Right atrium auricular region (tissue), 2 donors: ENCODE measurements at places on chromosomes 12 and 14.

- DNase-seq: no peak
Observed at GRCh38 chr14:100882026-100882967, 21.2 kb downstream of the RTL1 start.

DNA sequence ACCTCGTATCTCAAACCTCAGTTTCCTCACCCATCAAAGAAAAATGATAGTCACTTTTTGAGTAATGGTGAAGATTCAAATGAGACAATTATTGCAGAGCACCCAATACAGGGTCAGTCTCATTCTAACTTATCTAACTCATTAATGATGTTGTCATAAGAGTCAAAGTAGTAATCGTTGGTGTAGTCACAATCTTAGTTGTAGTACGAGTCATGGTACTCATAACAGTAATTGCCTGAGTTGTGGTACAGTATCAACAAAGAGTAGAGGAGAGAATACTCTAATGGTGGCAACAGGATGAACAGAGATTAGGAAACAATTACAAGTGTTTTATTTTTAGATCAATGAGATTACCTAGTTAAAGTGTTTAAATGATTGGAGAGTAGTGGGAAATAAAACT lies 93.6 kb upstream of the TMTC2 start:
- no peak for DNase-seq

GRCh38 chr12:115638733-115639647 lies 638.5 kb downstream of the MED13L start:
- no peak for DNase-seq

GRCh38 chr12:48934312-48934706 lies 9.0 kb upstream of the FKBP11 start:
- no peak for DNase-seq

GRCh38 chr14:62209287-62209899 lies 447.2 kb downstream of the SNAPC1 start:
- DNase-seq: no peak

- DNase-seq: no peak
Observed at GRCh38 chr14:93295541-93296220, 37.2 kb downstream of the BTBD7 start.

DNA sequence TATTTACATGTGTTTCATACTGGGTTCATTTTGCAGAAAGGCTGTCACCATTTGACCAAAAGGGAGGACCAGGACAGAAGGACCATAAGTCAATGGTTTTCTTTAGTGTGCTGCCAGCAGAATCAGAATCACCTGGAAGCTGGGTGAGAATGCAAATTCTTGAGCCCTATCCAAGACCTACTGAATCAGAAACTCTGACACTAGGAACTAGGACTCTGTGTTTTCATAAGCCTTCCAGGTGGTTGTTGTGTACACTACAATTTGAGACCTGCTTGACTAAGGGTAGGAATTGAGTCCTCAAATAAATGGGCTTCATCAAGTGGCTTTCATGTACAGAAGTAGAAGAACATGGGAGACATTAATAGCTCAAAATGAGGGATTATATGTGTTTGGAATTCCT lies 32.2 kb downstream of the PDE6H start:
- DNase-seq: no peak

- DNase-seq: peak; percentile 54
Observed at GRCh38 chr12:110248096-110248447, 33.0 kb upstream of the ATP2A2 start.

DNA sequence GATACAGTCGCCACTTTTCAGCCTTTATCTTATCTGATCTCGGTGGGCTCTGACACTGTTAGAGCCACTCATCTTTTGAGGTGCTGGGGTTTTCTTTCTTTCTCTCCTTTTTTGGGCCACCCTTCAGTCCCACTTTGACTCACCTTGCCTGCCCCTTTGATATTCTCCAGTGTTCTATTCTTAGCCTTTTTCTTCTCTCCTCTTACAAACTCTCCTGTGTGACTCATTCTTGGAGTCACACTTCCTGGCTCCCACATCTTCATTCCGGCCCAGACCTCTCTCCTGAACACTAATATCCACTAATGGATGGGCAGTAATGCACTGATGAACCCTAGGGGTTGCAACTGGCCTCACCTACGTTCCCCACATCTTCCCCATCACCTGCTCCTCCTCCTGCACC lies 2.2 kb upstream of the DCD start:
- DNase-seq: no peak
